ENCODE measurements at places on chromosomes 16 and 17.
A peak's percentile ranks its signal among the peaks of the same experiment; 100 is the strongest.

DNA sequence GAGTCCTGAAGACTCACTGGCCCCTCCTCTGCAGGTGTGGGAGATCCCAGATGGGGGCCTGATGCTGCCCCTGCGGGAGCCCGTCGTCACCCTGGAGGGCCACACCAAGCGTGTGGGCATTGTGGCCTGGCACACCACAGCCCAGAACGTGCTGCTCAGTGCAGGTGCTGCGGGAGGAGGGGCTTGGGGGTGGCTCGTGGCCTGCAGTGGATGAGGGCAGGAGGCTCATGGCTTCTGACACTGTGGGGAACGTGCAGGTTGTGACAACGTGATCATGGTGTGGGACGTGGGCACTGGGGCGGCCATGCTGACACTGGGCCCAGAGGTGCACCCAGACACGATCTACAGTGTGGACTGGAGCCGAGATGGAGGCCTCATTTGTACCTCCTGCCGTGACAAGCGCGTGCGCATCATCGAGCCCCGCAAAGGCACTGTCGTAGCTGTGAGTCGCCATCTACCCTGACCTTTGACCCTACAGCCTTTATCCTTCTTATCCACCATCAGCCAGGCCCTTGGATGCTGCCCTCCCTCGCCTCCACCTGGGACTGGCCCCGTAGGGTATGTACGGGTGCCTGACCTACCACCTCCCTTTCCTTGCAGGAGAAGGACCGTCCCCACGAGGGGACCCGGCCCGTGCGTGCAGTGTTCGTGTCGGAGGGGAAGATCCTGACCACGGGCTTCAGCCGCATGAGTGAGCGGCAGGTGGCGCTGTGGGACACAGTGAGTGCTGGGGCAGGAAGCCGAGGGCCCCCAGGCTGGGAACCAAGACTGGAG is 3.6 kb downstream of the CORO1A start:
- peak overlapping the region; percentile 100 for H3K4me3 ChIP-seq
- H3K4me1 ChIP-seq = peaks cover 21% of the 10 kb centered on the region
- DNase-seq = peak; percentile 89
- peaks cover 43% of the 10 kb centered on the region for H3K36me3 ChIP-seq

DNA sequence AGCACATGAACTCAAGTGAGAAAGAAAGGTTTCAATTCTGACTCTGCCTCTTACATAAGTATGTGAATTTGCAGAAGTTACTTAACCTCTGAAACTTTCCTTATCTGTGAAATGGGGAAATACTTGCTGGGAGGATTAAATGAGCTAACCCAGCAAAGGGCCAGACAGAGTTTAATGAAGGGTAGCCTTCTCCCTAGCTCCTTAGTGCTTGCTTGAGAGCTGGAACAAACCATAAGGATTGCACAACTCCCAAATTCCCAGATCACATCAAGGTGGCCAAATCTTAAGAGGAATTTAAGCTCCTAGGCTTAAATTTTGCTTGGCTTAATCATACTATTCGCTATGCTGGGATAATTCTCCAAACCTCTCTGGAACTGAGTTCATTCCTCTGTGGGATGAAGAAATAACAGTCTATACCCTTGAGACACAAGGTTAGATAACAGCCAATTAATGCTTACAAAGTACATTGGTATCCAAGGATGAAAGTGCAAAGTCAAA is 11.8 kb upstream of the WSB1 start:
- no peaks in the 10 kb centered on the region for H3K36me3 ChIP-seq
- no peak overlapping the region for H3K27ac ChIP-seq
- no peaks in the 10 kb centered on the region for H3K27me3 ChIP-seq
- no peak overlapping the region for H3K4me3 ChIP-seq
- no peak for DNase-seq
- peaks cover 2% of the 10 kb centered on the region for H3K4me1 ChIP-seq

DNA sequence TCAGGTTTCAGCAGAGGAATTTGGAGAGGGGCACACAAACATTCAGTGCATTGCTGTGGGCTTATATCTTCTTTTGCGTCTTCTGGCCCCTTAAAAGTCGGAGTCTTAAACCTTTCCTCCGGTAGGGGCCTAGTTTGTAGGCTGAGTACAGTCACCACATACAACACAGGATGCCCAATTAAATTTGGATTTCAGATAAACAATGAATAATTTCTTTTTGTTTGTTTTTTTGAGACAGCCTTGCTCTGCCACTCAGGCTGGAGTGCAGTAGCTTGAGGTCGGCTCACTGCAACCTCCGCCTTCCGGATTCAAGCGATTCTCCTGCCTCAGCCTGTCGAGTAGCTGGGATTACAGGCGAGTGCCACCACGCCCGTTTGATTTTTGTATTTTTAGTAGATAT is 26.7 kb upstream of the ADORA2B start:
- H3K4me3 ChIP-seq = no peak overlapping the region
- no peaks in the 10 kb centered on the region for H3K4me1 ChIP-seq
- DNase-seq = no peak
- H3K36me3 ChIP-seq = no peaks in the 10 kb centered on the region

DNA sequence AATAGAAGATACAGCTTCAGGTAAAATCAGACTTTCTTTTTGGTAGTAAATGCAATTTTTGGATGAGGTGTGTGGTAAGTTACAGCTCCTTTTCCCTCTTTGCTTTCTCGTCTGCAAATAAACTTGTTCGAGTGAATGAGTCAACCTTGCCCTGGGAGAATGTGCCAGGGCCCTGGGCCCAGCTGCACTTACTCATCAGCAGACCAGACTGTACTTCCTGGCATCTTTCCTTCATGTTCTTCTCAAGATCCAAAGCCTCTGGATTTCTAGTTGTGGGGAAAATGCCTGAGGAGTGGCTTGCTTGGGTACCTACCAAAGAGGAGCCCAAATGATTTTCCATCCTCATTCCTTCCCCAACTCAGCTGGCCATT is 5.4 kb upstream of the G6PC1 start:
- peaks cover 10% of the 10 kb centered on the region for H3K27me3 ChIP-seq
- DNase-seq = no peak
- no peaks in the 10 kb centered on the region for H3K4me1 ChIP-seq

GRCh38 chr16:2023092-2024031 is 3.3 kb upstream of the NHERF2 start:
- peaks cover 18% of the 10 kb centered on the region for H3K4me1 ChIP-seq
- peaks cover 44% of the 10 kb centered on the region for H3K27me3 ChIP-seq
- H3K4me3 ChIP-seq = peak overlapping the region; percentile 70
- peak overlapping the region; percentile 68 for H3K27ac ChIP-seq
- peaks cover 4% of the 10 kb centered on the region for H3K36me3 ChIP-seq

GRCh38 chr17:9729034-9729650 is 62.2 kb downstream of the DHRS7C start:
- H3K36me3 ChIP-seq = no peaks in the 10 kb centered on the region
- H3K27me3 ChIP-seq = peaks cover 6% of the 10 kb centered on the region
- DNase-seq = no peak

Measured in activated naive CD8-positive, alpha-beta T cell treated with anti-CD3 and anti-CD28 coated beads for 36 hours (primary cell).